Natural killer cell (primary cell): ENCODE measurements at places on chromosomes 2 and 18. TPM values are rescaled to one million over a fixed set of nuclear protein-coding genes. Genes with fewer than 3 reads are reported as not detected.

The ARL6IP6 gene
- 15.0 TPM for total RNA-seq

The ZNF513 gene
- 28.1 TPM for total RNA-seq

The MALL gene
- not detected for total RNA-seq

The MFSD6 gene
- total RNA-seq: 50.5 TPM

The ANKRD30B gene
- total RNA-seq: not detected

The REEP1 gene
- total RNA-seq: not detected

The MTCL1 gene
- 0.38 TPM for total RNA-seq

The TNS1 gene
- 2.1 TPM for total RNA-seq

The CIAO1 gene
- total RNA-seq: 109 TPM

The RRM2 gene
- total RNA-seq: 18.5 TPM

The HAAO gene
- 1.3 TPM for total RNA-seq

The AGFG1 gene
- 67.3 TPM for total RNA-seq

The RNU2-63P gene
- 117 TPM for total RNA-seq

The TSPYL6 gene
- not detected for total RNA-seq

The PSMA8 gene
- total RNA-seq: not detected

The ASB18 gene
- not detected for total RNA-seq
